ENCODE measurements at places on chromosomes 1 and 21.

GRCh38 chr1:197284325-197284724 lies 16.3 kb downstream of the CRB1 start:
- no peak for DNase-seq

- no peak for DNase-seq
Observed at GRCh38 chr1:218242171-218242570, 42.9 kb upstream of the RRP15 start.

GRCh38 chr1:27284425-27285273 lies 37.3 kb upstream of the TMEM222 start:
- peak; percentile 84 for DNase-seq

GRCh38 chr1:90308421-90308820 lies 313.5 kb downstream of the ZNF326 start:
- no peak for DNase-seq

DNA sequence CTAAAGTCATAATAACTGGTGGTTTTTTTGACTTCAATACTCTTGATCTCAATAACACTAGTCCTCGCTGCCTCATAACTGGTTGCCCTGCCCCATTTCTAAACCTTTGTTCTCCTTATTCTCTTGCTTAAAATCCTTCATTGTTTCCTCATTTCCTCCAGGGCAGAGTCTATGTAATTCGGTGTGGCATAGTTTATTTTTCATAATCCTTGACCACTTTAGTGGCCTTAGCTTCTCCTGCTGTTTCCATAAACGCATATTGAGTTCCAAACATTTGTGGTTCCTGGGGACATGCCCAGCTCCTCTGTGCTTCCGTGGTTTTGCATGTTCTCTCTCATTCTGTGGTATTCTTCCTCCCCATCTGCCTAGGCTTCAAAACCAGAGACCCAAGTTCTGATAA lies 19.0 kb upstream of the TLCD4 start:
- no peak for DNase-seq

DNA sequence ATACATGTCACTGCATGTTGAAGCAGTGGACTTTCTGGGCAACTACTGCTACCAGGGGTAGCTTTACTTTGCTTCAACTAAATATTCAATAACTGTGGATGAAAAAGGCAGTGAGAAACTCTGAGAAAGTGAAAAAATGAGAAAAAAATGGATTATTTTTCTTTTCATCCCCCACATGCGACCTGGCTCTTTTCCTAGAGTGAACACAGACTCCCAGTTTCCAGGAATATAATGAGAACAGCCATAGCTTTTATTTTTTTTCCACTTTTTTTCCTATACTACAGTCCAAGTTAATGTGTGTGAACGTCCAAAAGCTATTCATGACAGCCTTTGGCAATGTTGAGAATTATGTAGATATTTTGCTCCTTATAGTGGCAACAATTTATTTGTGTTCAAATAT lies 230.4 kb downstream of the DNM3 start:
- DNase-seq: no peak

- no peak for DNase-seq
Observed at GRCh38 chr1:180080439-180080838, 74.2 kb upstream of the QSOX1 start.

DNA sequence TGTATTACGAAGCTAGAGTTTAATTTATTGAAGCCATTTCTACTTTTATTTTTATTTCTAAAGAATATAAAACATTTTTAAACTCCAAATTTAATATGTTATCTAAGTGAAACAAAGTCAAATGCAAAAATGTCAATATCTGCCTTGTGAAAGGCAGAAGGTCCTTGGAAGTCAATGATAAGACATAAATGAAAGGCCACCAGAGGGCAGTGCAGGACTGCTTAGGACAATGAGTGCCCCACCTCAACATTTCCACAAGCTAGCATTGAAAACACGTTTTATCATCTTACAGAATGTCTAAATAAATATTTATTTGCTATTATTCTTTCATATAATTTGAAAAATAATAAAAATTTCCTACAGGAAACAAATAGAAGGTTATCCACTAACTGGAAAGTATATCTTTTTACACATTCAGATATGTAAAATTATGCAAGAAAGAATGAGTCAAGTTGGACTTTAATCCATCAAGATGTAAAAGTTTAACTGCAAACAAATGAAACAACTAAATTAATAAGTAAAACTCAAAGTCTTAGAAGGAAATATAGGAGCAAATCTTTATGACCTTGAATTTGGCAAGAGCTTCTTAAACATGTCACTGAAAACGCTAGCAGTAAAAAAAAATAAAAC lies 140.1 kb upstream of the FMN2 start:
- peak; percentile 59 for DNase-seq

DNA sequence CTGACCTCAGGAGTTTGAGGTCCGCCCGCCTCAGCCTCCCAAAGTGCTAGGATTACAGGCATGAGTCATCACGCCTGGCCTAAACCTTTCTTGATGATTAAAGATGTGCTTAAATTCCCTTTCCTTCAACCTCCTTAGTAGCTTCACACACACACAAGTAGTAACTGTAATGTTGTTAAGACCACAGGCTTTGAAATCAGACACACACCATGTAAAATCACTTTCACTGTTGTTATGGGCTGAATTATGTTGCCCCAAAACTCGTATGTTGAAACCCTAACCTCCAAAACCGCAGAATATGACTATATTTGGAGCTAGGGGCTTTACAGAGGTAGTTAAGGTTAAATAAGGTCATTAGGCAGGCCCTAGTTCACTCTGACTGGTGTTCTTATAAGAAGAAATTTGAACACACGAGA lies 180.2 kb downstream of the NR5A2 start:
- no peak for DNase-seq

Measured in NCI-H2227 treated with DMSO at 0.1 percent for 48 hours (cell line).